T-cell (primary cell): ENCODE measurements at places on chromosomes 13 and 19. TPM values are rescaled to one million over a fixed set of nuclear protein-coding genes. Genes with fewer than 3 reads are reported as not detected.

Gene TRPM4
- total RNA-seq, result 0.89 TPM

Gene ZNF296
- total RNA-seq, result 3.5 TPM

Gene SHC2
- 0.66 TPM for total RNA-seq

Gene IGFL1
- total RNA-seq, result not detected

Gene LHB
- not detected for total RNA-seq

Gene FBN3
- not detected for total RNA-seq

Gene ZNF534
- not detected for total RNA-seq

Gene VSTM1
- not detected for total RNA-seq

Gene CEACAM20
- not detected for total RNA-seq

Gene SOX21
- total RNA-seq, result not detected

Gene GATAD2A
- total RNA-seq, result 114 TPM

Gene KLK1
- total RNA-seq, result 0.96 TPM

Gene PNMA8B
- total RNA-seq, result 0.28 TPM

Gene ZBTB32
- 1.2 TPM for total RNA-seq

Gene MEIOSIN
- not detected for total RNA-seq

Gene CBARP
- total RNA-seq, result 0.36 TPM

Gene SLC15A1
- not detected for total RNA-seq

Gene SWSAP1
- total RNA-seq, result 4.3 TPM

Gene MEDAG
- not detected for total RNA-seq

Gene ZNF235
- 5.9 TPM for total RNA-seq

Gene INSL3
- total RNA-seq, result 6.0 TPM

Gene EPS8L1
- total RNA-seq, result 1.2 TPM
